ENCODE measurements at places on chromosomes 2 and 18.

DNA sequence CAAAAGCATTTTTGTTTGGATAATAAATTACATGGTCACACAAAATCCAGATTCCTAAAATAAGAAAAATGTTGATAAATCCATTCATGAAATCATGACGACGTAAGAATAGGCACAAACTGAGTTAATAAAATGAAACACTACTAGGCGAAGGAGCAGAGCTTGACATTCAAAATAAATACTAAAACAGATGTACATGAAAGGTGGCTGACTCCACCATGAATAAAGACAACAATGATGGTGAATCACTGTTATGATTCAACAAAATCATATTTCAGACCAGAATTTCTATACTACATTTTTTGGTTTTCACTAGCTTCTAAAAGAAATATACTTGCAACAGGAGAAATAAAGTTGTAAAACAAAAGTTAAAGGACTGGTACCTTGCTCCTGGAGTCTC lies 122.0 kb upstream of the RNU4ATAC start:
- DNase-seq = no peak

DNA sequence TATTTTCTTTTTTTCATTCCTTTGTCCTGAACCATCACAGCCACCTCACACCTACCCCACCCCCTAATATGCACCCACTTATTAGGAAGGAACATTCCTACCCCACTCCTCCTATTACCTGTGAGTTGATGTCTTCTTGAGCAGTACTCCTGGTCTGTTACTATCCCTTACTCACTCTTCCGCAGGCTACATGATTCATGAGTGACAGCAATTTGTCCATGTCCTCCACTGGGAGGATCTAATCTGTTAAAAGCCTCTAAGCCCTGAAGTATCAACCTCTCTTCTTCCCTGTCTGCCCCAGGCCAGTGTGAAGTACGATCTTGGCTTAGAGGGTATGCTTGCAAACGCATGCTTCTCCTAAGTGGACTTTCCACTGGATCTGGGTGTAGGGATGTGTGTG lies 75.6 kb upstream of the RFX8 start:
- no peak for DNase-seq

DNA sequence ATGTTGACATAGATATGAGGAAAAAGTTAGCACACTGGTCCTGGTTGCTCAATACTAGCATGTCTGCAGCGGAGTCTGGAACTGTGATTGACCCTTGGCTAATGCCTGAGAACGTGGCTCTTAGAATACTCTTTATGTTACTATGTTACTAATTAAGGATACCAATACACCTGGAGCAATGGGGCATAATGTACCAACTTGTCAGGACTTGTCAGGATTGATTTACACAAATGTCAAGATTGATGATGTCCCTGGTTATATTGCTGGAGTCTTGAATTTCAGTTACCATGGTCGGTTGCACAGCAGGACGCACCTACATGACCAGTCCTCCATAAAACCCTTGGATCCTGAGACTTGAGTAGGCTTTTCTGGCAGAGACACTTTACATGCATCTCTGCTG lies 810.9 kb downstream of the CPS1 start:
- DNase-seq = no peak

- no peak for DNase-seq
Measured at GRCh38 chr2:282371-283263, 5.3 kb downstream of the ALKAL2 start.

GRCh38 chr2:100279586-100280534 lies 42.4 kb downstream of the LONRF2 start:
- no peak for DNase-seq

- DNase-seq = peak; percentile 53
Measured at GRCh38 chr2:45643543-45644542, 7.6 kb upstream of the PRKCE start.

DNA sequence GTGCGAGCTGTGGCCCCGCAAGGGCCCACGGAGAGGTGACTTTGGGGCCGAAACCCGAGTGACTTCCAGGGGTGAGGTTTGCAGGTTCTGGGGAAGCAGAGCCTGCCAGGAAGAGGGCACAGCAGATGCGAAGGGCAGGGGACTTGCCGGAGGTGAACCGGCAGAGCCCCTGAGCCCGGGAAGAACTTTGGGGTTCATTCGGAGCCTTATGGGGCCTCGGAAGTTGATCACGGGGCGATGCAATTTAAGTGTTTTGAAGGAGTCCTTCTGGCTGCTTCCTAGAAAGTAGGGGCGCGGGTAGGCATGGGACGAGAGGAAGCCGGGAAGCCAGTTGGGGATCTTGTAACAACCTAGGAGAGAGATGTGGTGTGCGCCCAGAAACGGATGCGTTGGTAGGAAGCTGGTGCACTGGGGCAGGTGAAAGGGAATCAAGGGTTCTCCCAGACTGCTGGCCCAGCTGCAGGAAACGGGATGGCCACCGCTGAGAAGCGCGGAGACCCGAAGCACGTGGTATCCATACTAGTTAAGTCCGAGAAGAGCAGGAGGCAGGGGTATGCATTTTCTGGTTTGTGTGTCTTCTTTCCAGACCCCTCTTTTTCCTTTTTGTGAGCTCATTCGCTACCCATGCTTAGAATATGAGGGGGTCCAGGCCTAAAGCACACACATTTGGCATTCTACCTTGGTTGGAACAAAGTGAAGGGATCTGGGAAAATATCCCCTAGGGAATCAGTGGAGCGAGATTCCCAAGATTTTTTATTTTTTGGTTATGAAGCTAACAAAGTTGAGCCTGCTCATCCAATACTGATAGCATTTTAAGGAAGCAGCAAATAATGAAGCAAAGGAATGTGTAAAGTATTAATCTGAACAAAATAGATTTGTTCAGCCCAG lies 758 bp downstream of the SCLY start:
- no peak for DNase-seq

DNA sequence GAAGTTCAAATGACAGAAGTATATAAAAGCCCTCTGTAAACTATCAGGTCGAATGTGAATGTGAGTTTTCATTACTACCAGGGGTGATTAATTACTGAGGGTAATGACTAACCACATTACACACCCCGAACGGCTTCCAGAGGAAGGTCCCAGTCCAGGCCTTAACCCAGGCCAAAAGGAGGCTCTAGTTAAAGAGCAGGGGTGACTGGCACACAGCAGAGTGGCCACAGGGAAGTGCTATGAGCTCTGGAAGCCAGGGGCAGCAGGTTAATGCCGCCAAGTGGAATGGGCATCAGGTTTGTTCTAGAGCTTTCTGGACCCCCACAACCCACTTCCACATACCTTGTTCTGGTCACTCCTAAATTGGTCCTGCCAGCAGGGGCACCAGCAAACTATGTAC lies 87.7 kb downstream of the BCL11A start:
- DNase-seq = no peak

DNA sequence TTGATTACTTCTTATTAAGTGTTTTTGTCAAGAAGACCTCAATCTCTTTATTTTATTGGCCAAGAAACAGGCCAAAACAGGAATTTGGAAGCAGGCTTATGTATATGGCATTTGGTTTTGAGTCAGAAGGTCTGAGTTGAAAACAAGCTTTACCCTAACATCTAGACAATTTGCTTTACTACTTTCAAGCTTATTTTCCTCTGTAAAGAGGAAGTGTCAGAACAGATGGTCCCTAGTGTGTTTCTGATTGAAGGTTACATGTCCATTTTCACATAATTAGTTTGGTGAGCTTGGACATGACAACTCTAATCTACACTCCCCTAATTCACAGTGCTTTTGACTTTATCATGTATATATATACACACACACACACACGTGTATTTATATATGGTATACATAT lies 19.8 kb upstream of the MAP4K4 start:
- DNase-seq = no peak

DNA sequence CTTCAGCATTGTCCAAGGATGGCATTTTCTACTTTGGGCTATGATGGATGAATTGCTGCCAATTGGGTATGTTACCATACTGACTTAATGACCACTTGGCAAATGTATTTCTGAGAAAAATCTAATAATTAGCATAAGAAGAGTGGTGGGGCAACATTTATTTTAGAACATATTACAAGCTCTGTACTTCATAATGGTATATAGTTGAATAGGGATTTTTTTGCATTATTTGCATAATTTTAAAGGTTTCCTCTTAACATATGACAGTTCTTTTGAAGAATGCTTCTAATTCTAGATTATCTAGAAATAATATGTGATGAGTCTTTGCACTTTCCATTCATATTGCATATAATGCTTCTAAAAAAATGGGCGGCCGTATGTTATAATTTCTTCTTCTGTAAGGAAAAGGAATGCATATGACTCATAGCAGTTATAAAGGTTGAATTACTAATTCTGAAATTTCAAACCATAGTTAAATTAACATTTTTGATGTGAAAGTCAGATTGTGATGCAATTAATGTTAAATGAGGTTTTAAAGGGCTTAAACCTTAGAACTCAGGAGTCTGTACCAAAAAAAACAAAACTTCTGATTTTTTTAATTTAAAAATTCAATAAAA lies 1652.3 kb upstream of the SLC39A10 start:
- DNase-seq = no peak

GRCh38 chr2:111238296-111238695 lies 117.6 kb downstream of the BCL2L11 start:
- no peak for DNase-seq

GRCh38 chr2:127256381-127256780 lies 36.3 kb upstream of the CYP27C1 start:
- DNase-seq = no peak

GRCh38 chr2:203177361-203177760 lies 61.5 kb upstream of the CYP20A1 start:
- no peak for DNase-seq

DNA sequence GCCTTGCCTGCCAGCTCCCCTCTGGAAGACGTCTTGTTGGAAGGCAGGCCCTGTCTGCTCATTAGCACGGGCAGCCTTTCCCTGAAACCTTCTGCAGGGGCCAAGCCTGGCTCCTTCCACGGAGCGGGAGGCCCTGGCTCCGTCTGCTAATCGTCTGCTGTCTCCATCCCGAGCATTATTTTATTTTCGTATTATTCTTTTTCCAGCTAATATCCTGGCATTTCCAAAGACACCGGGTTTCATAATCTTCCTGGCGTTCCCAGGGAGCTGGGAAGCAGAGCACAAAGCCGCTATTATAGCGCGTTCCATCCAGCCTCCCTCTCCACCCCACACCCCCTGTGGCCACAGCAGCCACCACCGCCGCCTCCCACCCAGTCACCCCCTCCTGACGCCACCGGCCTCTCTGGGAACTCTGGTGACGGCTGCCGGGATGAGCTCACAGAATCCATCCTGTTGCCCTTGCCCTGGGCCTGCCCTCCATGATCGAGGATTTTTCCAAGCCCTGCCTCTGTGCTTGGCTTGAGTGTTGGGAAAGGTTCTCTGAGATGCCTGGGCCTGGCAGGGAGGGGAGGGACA lies 125.5 kb downstream of the DYSF start:
- no peak for DNase-seq

- DNase-seq = peak; percentile 27
Measured at GRCh38 chr2:85409845-85410583, at the start of gene CAPG. TSS of gene CAPG (minus strand) at chr2:85410366. CDS start at chr2:85402145, 8,221 bp downstream.

- no peak for DNase-seq
Measured at GRCh38 chr18:55001394-55002024, 42.2 kb upstream of the CCDC68 start.

GRCh38 chr2:109244750-109245382 lies 115.9 kb downstream of the SH3RF3 start:
- DNase-seq = no peak
